ENCODE measurements at places on chromosomes 12 and 14.

DNA sequence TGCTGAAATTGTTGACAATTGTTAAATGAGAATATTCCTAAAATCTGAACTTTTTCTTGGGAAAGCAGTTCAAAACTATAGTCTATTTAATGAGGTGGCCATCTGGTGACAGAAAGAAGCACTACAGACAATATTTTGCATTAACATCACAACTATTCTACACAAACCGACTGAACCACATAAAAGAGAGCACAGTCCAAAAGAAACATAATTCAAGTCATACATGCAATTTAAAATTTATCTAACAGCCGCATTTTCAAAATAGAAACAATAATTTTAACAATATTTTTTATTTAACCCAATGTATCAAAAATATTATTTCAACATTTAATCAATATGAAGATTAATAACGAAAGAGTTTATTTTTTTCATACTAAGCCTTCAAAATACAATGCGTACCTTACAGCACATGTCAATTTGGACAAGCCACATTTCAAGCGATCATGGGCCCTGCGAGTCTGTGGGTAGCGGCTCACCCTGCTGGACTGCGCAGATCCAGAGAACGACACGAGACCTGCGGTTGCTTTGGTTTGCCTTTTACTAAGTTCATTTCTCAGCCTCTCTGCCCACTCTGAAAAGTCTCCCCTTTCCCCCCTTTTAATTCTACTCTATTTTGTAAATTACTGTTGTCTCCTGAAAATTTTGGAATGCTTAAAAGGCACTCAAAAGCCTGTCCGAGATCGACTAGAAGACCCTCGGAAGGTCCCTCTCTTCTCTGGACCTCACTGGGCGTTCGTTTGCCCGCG, 947 bp upstream of the LRRC9 start:
- peaks cover 3% of the 10 kb centered on the region for H3K4me1 ChIP-seq
- no peaks in the 10 kb centered on the region for H3K36me3 ChIP-seq
- H3K27me3 ChIP-seq: no peaks in the 10 kb centered on the region
- no peak for DNase-seq
- peak overlapping the region; percentile 47 for H3K4me3 ChIP-seq
- no peak overlapping the region for H3K27ac ChIP-seq

GRCh38 chr12:125092108-125092871, 27.1 kb downstream of the AACS start:
- H3K36me3 ChIP-seq: no peaks in the 10 kb centered on the region
- H3K27ac ChIP-seq: no peak overlapping the region
- no peaks in the 10 kb centered on the region for H3K4me1 ChIP-seq
- H3K4me3 ChIP-seq: no peak overlapping the region
- no peaks in the 10 kb centered on the region for H3K27me3 ChIP-seq

DNA sequence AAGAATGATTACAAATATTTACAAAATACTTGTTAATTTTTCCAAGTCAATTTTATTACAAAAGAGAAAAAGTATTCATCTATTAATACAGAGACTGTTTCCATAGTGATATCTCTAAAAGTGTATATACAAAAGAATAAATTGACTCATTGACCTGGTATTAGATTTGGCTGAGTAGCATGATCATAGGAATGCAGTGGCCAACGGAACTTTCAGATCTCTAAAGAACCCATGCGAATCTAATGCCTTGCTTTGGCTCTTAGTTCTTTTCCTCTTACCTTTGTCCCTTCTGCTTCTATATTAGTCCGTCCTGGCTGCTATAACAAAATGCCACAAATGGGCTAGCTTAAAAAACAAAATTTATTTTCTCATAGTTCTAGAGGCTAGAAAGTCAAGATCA, 717.8 kb downstream of the TMTC2 start:
- H3K4me3 ChIP-seq: no peak overlapping the region
- H3K27ac ChIP-seq: no peak overlapping the region
- no peaks in the 10 kb centered on the region for H3K36me3 ChIP-seq

DNA sequence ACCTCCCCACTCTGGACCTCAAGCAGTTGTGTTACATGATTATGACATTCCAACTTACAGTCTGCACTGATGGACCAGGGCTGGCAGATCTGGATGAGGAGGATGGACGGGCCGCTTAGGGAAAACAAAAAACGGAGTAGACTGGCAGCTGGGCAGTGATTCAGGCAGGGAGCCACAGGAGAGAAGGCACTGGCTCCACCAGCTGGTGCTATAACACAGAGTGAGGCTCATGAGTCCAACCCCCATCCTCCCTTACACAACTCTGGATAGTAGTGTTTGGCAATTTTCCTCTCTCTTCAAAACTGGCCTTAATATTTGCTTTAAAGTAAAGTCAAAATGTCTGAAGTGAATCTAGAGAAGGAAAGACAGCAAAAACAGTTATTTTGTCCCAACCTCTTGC, 9.7 kb upstream of the RIC8B start:
- H3K36me3 ChIP-seq: no peaks in the 10 kb centered on the region
- no peak for DNase-seq
- peaks cover 9% of the 10 kb centered on the region for H3K4me1 ChIP-seq
- H3K27ac ChIP-seq: no peak overlapping the region
- no peaks in the 10 kb centered on the region for H3K27me3 ChIP-seq

- no peak for DNase-seq
- no peak overlapping the region for H3K27ac ChIP-seq
- no peaks in the 10 kb centered on the region for H3K27me3 ChIP-seq
- no peak overlapping the region for H3K4me3 ChIP-seq
Observed at GRCh38 chr12:121718653-121719239, 6.2 kb downstream of the TMEM120B start.

DNA sequence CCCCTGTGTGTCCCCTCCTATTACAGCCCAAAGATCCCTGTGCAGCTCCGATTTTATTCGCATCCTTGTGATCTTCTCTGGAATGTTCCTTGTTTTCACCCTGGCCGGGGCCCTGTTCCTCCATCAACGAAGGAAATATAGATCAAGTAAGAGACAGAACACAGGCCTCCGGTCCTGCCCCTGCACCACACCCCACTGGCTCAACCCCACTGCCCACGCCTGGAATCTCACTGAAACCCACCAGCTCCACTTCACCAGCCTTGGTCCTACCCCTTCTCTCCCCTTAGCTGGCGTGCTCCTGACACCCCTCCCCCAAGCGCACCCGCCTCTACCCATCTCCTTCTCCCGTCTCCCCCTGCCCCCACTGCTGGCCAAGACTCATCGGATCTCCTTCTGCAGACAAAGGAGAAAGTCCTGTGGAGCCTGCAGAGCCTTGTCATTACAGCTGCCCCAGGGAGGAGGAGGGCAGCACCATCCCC, 934 bp upstream of the TAPBPL start:
- peaks cover 50% of the 10 kb centered on the region for H3K4me1 ChIP-seq
- no peaks in the 10 kb centered on the region for H3K27me3 ChIP-seq
- peak overlapping the region; percentile 96 for H3K27ac ChIP-seq
- peaks cover 12% of the 10 kb centered on the region for H3K36me3 ChIP-seq

DNA sequence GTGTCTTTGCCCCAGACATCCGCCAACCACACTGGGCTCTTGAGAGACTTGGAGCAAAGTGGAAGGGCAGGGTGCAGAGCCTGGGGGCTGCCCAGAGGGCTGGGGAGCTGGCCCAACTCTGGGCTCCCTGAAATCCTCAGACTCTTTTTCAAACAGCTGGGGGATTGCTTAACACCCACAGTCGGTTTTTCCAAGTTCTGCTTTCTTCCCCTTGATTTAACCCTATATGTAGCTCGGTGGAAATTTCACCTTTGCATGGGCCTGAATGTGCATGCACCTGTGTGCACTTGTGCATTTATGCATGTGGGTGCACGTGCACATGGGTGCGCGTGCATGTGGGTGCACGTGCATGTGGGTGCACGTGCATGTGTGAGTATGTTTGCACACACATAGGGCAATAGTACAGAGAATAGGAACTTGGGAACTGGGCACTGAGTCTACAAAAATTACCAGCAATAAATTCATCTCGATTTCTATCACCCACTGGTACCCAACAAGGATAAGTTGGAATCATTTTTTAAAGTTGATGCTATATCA, 52.3 kb upstream of the RFLNA start:
- H3K4me1 ChIP-seq: no peaks in the 10 kb centered on the region
- DNase-seq: no peak
- H3K36me3 ChIP-seq: no peaks in the 10 kb centered on the region
- no peak overlapping the region for H3K27ac ChIP-seq

DNA sequence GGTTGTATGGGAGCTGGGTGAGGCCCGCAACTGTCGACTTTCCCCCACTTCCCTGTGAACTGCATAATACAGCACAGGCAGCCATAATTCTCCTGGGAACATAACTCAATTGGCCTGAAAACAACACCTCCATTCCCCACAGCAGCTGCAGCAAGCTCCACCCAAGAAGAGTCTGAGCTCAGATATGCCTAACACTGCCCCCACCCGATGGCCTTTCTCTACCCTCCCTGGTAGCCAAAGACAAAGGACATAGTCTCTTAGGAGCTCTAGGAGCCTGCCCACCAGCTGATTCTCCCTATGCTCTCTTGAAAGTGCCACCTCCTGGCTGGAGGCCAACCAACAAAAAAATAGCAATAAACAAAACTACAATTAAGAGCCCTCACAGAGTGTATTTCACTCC, 542.7 kb upstream of the LMO3 start:
- no peaks in the 10 kb centered on the region for H3K4me1 ChIP-seq
- no peak overlapping the region for H3K27ac ChIP-seq
- H3K36me3 ChIP-seq: no peaks in the 10 kb centered on the region
- no peak overlapping the region for H3K4me3 ChIP-seq

GRCh38 chr12:132117558-132117875, 26.6 kb downstream of the DDX51 start:
- H3K4me3 ChIP-seq: no peak overlapping the region
- peaks cover 7% of the 10 kb centered on the region for H3K36me3 ChIP-seq
- no peak overlapping the region for H3K27ac ChIP-seq
- H3K27me3 ChIP-seq: no peaks in the 10 kb centered on the region
- DNase-seq: no peak

DNA sequence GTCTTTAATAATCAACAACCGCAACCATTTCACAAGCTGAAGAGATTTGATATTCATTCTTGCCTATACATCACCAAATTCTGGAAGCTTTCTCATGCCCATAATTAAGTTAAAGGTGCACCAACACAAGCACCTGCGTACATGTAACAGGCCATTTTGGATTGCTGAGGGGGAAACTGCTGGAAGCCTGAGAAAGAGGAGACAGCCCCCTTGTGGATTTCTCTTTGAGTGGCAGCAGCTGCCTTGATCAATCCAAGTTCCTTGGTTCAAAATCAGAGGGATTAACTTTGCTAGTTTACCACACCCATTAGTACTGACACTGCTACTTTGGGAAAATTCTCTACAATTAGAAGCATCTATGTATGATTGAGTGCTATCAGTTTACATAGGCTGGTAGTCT, 321.1 kb downstream of the NOVA1 start:
- H3K27me3 ChIP-seq: no peaks in the 10 kb centered on the region
- no peaks in the 10 kb centered on the region for H3K36me3 ChIP-seq
- no peaks in the 10 kb centered on the region for H3K4me1 ChIP-seq

GRCh38 chr12:27012239-27012981, 1.8 kb downstream of the TM7SF3 start:
- no peak overlapping the region for H3K4me3 ChIP-seq
- H3K36me3 ChIP-seq: no peaks in the 10 kb centered on the region
- H3K27ac ChIP-seq: no peak overlapping the region
- peaks cover 24% of the 10 kb centered on the region for H3K4me1 ChIP-seq
- DNase-seq: no peak

DNA sequence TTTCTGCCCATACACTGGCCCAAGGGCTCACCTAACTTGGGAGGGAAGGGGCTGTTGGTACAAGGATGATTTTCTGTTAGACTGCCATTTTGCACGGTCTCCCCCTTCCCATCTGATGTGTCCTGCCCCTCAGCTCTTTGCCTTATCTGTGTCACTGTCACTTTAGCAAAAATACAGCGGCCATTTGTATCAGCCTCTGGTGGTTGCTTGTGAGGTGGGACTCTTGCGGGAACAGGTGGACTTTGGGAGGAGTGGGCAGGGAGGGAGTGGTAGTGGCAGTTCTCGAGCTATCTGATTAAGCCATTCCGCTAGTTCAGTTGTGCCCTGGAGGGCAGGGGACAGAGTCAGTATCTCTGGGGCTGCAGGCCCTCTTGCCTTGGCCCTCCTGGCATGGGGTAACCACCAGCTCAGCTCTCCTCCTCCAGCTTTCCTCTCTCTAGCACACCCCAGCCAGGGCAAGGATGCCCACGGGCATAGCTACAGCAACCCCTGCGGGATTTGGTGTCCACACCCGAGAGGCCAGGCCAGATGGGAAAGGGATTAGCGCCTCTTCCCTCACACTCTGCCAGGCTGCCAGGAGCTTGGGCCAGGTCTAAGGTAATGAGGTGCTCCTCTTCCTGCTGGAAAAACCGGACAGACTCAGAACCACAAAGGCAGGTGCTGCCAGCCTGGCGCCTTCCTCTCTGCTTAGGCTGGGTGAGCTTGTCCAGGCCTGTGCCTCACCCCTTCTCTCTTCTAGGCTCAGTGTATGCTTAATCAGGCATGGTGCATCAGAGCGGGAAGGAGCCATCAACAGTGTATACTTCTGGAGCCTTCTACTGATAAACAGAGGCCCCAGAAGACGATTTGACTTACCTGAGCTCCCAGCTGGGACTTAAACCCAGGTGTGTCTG, 8.7 kb downstream of the SLC48A1 start:
- DNase-seq: no peak
- H3K27ac ChIP-seq: no peak overlapping the region
- no peaks in the 10 kb centered on the region for H3K27me3 ChIP-seq
- no peak overlapping the region for H3K4me3 ChIP-seq
- H3K4me1 ChIP-seq: no peaks in the 10 kb centered on the region
- H3K36me3 ChIP-seq: peaks cover 16% of the 10 kb centered on the region

- no peak overlapping the region for H3K4me3 ChIP-seq
- no peak for DNase-seq
- no peaks in the 10 kb centered on the region for H3K36me3 ChIP-seq
- H3K27ac ChIP-seq: no peak overlapping the region
- no peaks in the 10 kb centered on the region for H3K4me1 ChIP-seq
- no peaks in the 10 kb centered on the region for H3K27me3 ChIP-seq
Observed at GRCh38 chr14:104326848-104327247, 188.5 kb downstream of the KIF26A start.

DNA sequence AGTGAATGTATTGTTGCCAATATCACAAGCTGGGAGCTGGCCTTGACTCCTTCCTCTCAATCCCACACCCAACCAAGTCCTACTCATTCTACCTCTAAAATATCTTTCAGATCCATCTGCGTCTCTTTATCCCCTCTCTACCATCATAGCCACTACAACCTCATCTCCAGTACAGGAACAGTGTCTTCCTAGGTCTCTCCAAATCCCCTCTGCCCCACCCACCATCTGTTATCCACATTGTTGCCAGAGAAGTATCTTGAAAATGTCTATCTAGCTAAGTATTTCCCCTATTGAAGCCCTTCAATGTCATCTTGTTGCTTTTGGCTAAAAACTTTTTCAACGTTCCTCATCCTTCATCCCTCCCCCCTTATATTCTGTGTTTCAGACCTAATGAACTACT, 244.7 kb downstream of the C12orf75 start:
- DNase-seq: no peak
- H3K27ac ChIP-seq: no peak overlapping the region
- no peak overlapping the region for H3K4me3 ChIP-seq
- no peaks in the 10 kb centered on the region for H3K27me3 ChIP-seq
- no peaks in the 10 kb centered on the region for H3K36me3 ChIP-seq
- H3K4me1 ChIP-seq: no peaks in the 10 kb centered on the region
